ENCODE measurements at places on chromosomes 7 and 10. TPM values are rescaled to one million over a fixed set of nuclear protein-coding genes. Genes with fewer than 3 reads are reported as not detected.

DNA sequence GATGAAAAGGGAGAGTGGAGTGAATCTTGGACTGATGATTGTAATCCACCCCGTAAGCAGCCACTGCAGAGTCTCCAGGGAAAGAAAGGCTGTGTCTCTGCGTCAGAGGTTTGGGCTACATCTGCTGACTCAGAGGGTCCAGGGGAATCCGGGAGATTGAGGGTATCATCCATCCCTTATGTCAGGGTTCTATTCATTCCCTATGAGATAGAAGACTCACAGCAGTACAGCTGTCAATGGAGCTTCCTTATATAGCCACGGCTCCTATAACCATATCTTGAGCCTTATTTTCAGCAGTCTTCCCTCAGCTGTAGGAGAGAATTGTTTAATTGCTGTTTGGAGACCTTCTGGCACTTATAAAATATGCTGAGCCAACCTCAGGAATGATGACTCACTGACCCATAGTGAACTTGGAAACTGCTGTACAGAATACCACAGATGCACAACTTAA lies 558.2 kb upstream of the PFKP start:
- H3K4me3 ChIP-seq: no peak overlapping the region
- H3K36me3 ChIP-seq: no peaks in the 10 kb centered on the region
- H3K27me3 ChIP-seq: no peaks in the 10 kb centered on the region

- H3K4me1 ChIP-seq: peaks cover 4% of the 10 kb centered on the region
- H3K4me3 ChIP-seq: no peak overlapping the region
- no peak overlapping the region for H3K27ac ChIP-seq
- no peaks in the 10 kb centered on the region for H3K36me3 ChIP-seq
- no peak for DNase-seq
- no peaks in the 10 kb centered on the region for H3K27me3 ChIP-seq
Observed at GRCh38 chr10:21513405-21513788, 12.1 kb downstream of the SKIDA1 start.

DNA sequence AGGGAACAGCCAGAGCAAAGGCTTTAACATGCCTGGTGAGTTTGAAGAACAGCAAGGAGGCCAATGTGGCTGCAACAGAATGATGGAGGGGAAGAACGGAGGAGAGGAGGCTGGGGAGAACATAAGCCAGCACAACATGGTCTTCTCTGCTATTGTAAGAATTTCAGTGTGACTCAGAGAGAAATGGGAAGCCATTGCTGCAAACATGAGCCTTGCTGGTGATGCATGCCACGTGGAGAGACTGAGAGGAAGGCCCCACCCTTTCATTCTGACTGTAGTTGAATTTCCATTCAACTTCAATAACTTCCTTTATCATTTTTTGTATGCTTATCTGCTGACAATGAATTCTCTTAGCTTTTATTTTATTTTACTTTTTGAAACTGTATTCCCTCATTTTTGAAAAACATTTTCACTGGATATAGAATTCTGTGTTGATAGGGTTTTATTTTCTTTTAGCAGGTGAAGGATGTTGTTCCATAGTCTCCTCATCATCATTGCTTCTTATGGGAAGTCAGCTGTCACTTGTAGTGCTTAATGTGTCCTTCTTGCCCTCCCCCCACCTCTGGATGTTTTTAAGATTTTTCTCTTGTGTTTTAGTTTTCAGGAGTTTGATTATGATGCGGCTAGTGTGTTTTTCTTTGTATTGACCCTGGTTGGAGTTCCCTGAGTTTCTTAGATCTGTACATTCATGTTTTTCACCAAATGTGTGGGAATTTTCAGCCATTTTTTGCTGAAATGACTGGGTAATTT lies 46.4 kb upstream of the LEP start:
- H3K4me1 ChIP-seq: no peaks in the 10 kb centered on the region
- no peaks in the 10 kb centered on the region for H3K36me3 ChIP-seq
- no peaks in the 10 kb centered on the region for H3K27me3 ChIP-seq
- no peak for DNase-seq
- no peak overlapping the region for H3K4me3 ChIP-seq

DNA sequence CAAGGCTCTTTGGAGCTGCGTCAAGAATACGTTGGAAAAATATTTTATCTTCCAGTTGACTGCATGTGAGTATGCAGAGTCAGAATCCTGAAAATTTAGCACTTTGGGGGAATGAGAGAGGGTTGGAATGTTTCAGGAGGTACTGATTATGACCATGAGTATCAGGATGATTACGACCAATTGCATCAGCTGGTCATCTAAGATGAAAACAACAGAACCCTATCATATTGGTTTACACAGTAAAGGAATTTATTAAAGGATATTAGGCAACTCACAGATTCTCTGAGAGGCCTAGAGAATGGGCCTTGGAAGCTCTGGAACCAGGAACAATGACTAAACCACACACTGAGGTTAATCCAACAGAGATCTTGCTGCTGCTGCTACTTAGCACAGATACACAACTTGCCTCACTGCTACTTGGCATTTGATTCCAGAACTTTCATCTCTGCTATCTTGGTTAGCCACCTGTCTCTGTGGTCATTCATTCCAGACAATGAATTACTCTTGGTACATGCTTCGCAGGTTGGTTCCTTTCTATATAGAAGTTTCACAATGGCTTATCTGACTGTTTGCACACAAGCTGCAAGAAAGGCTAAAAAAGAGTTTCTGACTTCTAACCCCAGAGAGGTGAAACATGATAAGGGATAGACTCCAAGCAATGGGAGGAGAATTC lies 68.0 kb upstream of the CTTNBP2 start:
- DNase-seq: no peak
- no peaks in the 10 kb centered on the region for H3K4me1 ChIP-seq
- H3K4me3 ChIP-seq: no peak overlapping the region
- H3K27me3 ChIP-seq: no peaks in the 10 kb centered on the region
- H3K27ac ChIP-seq: no peak overlapping the region

DNA sequence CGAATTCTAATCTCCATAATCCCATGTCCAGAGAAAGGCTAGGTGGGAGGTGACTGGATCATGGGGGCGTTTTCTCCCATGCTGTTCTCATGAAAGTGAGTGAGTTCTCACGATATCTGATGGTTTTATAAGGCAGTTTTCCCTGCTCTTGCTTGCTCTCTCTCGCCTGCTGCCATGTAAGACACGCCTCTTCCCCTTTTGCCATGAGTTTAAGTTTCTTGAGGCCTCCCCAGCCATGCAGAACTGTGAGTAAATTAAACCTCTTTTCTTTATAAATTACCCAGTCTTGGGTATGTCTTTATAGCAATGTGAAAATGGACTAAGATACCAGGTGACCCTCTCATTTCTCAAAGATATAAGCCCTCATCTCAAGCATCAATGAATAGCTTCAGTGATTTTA lies 1.1 kb upstream of the ACTA2 start:
- H3K36me3 ChIP-seq: no peaks in the 10 kb centered on the region
- peak overlapping the region; percentile 20 for H3K27ac ChIP-seq
- DNase-seq: no peak
- no peak overlapping the region for H3K4me3 ChIP-seq

- no peaks in the 10 kb centered on the region for H3K27me3 ChIP-seq
- DNase-seq: no peak
- H3K36me3 ChIP-seq: no peaks in the 10 kb centered on the region
- no peak overlapping the region for H3K27ac ChIP-seq
Observed at GRCh38 chr10:88019753-88020152, 156.3 kb downstream of the PTEN start.

DNA sequence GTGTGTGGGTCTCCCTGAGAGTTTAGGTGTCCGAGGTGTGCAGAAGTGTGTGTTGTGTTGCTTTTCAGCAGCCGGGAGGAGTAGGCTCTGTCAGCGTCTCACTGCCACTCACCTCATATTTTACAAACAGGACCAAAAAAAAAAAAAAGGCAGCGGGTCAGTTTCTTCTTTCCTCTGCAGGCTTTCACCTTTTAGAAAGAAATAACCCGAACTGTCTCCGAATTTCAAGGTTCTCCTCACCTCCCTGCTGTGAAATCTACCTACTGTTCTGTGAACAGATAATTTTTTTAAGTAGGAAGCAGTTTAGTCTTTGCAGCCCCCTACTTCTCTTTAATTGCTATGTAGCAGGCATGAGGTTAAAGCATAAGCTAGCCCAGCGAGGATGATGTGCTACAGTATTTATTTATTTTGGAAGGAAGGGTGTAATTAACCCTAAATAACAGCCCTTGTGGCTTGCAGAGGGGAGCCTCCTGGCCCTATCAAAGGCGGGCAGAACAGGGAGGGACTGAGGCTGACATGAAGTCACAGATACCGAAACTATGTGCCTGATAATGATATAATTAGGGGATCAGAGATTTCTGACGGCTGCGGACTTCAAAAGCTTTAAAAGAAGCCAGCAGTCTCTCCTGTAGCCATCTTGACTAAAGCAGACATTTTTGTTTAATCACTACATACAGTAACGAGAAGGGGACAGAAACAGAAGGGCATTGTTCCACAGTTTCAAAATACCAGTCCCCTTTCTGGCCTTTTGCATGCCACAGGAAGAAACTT lies 1.6 kb downstream of the BAMBI start:
- no peak for DNase-seq
- peak overlapping the region; percentile 99 for H3K4me3 ChIP-seq
- no peaks in the 10 kb centered on the region for H3K27me3 ChIP-seq
- peak overlapping the region; percentile 68 for H3K27ac ChIP-seq
- H3K4me1 ChIP-seq: peaks cover 6% of the 10 kb centered on the region

DNA sequence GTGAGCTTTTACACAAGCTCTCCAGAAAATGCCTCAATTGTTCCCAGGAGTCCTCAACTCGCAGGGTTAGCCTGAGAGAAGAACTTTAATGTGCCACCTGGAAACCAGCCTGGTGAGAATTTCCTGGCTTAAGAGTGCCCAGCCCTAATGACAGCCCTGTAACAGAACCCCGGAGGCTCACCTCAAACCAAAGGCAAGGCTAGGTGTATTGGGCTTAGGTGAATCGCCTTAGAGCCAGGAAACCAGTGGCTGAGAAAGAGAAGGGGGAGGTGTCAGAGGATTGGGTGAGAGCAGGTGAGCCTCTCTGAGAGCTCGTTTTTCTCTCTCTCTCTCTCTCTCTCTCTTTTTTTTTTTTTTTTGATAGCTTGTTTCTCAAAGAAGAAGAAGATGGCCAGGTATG lies 7.3 kb downstream of the OCM2 start:
- no peak for DNase-seq
- H3K4me1 ChIP-seq: no peaks in the 10 kb centered on the region
- no peak overlapping the region for H3K27ac ChIP-seq
- H3K36me3 ChIP-seq: no peaks in the 10 kb centered on the region

DNA sequence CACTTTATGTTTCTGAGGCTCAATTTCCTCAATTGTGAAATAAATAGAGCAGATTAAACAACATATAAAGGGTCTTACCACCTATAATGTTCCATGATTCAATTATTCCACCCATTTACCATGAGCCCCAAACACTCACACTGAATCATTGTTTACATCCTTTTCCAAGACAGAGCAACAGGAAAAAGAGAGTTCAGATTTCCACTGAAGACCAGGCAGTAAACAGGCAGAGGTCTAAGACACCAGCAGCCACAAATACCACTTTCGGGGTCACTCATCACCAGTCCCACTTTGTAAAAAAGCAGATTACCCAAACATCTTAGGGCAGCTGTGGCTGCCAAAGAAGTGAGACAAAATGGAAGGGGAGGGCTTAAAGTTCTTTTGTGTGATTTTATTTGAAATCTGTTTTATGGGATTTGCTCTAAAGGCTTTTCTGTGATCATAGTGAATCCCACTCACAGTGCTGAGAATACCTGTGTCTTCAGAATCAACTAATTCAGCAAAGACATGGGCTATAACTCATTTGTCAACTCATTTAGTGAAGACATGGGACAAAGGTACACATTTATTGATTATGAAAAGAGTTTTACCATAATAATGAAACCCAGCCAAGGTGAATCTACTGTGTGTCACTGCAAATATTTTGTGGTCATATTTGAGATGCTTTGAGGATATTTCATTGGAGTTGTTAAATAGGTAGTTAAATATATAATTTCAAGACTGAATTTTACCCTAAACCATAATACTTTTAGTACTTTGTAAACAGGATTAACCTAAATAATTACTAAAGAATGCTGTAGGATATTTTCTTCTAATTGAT lies 24.8 kb upstream of the DLD start:
- no peaks in the 10 kb centered on the region for H3K27me3 ChIP-seq
- no peak for DNase-seq
- H3K27ac ChIP-seq: no peak overlapping the region
- H3K4me1 ChIP-seq: no peaks in the 10 kb centered on the region
- H3K4me3 ChIP-seq: no peak overlapping the region

- DNase-seq: no peak
- H3K27me3 ChIP-seq: no peaks in the 10 kb centered on the region
- H3K4me1 ChIP-seq: no peaks in the 10 kb centered on the region
Observed at GRCh38 chr7:95407751-95408150, 11.6 kb upstream of the PON3 start.

GRCh38 chr10:86003201-86003621 lies 363.4 kb downstream of the GRID1 start:
- H3K4me3 ChIP-seq: no peak overlapping the region
- H3K4me1 ChIP-seq: no peaks in the 10 kb centered on the region
- no peak for DNase-seq
- no peaks in the 10 kb centered on the region for H3K27me3 ChIP-seq
- H3K27ac ChIP-seq: no peak overlapping the region
- H3K36me3 ChIP-seq: no peaks in the 10 kb centered on the region

DNA sequence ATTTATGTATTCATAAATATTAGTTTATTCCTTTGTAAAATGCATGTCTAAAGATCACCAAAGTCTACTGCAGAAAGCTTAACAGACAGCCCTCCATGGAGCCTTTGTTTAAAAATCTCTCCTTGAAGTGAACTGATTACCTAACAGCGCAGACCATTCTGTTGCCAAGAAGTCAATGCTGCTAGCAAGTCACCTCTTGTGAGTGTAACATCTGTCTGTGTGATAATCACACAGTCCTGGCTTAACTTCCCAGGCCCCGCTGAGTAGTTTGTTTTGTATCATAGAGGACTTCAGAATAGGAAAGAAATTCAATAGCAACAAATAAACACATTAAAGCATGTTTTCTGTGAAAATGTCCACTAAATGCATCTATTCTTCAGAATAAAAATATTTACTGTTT lies 435.3 kb upstream of the IGFBP3 start:
- DNase-seq: no peak
- no peaks in the 10 kb centered on the region for H3K27me3 ChIP-seq
- no peaks in the 10 kb centered on the region for H3K4me1 ChIP-seq
- H3K36me3 ChIP-seq: no peaks in the 10 kb centered on the region
- no peak overlapping the region for H3K4me3 ChIP-seq

- peaks cover 6% of the 10 kb centered on the region for H3K4me1 ChIP-seq
- no peak overlapping the region for H3K27ac ChIP-seq
- no peaks in the 10 kb centered on the region for H3K36me3 ChIP-seq
- no peak for DNase-seq
Observed at GRCh38 chr10:114370199-114370598, 34.1 kb downstream of the AFAP1L2 start.

METTL27 gene
- 19.3 TPM for total RNA-seq

IRF5 gene
- total RNA-seq: 27.1 TPM

GBX1 gene
- total RNA-seq: not detected

PGAM2 gene
- 2.1 TPM for total RNA-seq

CRYGN gene
- total RNA-seq: 0.22 TPM

TMEM130 gene
- 5.0 TPM for total RNA-seq

PIP gene
- 0.47 TPM for total RNA-seq

All from kidney (tissue), 22 donors.